NCI-H146 (cell line): ENCODE measurements at places on chromosomes 4 and X.

DNA sequence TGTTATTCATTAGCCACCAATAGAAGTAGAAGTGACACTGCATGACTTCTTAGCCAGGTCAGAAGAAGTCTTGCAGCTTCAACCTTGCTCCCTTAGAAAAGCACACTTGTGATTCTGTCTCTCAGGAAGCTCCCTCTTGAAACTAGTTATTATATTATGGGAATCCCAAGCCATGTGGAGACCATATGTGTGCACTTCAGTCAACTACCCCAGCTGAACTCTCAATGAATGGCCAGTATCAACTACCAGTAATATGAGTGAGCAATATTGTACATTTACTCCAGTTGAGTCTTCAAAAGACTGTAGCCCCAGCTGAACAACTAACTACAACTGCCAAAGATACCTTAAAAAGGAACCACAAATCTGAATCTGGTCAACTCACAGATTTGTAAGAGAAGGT is 77.1 kb upstream of the GABRA3 start:
- DNase-seq, result no peak

DNA sequence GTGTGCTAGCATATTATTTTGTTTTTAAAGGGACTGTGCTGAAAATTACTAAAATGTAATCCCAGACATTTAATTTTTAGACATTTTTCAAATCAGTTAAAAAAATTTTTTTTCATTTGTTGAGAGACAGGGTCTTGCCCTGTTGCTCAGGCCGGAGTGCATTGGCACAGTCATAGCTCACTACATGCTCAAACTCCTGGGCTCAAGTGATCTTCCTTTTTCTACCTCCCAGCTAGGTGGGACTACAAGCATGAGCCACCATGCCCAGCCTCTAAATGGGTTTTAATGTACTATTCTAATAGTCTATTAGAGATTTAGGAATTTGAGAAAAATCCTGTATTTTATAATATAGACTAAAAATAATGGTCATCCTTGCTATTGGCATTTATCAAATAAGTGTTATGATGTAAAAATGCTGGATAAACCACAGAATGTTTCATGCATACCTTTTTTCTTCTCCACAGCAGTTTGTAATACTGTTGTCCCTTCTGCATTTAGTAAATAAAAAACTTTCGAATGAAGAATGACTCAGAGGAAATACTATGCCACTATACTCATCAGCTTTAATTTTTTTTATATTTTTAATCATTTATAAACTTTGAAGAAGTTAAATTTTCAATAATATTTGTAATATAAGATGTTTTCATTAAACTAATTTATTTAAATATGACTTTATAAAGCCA is 29.9 kb downstream of the CPEB2 start:
- no peak for DNase-seq

- DNase-seq, result no peak
These were observed 290.7 kb upstream of the FAM241A start for GRCh38 chr4:111854494-111855087.

GRCh38 chr4:149279776-149280175 is 535.9 kb downstream of the IQCM start:
- no peak for DNase-seq

GRCh38 chr4:47493238-47494123 is 8.4 kb downstream of the ATP10D start:
- DNase-seq, result no peak

GRCh38 chr4:108592674-108592986 is 27.7 kb upstream of the RPL34 start:
- peak; percentile 19 for DNase-seq

DNA sequence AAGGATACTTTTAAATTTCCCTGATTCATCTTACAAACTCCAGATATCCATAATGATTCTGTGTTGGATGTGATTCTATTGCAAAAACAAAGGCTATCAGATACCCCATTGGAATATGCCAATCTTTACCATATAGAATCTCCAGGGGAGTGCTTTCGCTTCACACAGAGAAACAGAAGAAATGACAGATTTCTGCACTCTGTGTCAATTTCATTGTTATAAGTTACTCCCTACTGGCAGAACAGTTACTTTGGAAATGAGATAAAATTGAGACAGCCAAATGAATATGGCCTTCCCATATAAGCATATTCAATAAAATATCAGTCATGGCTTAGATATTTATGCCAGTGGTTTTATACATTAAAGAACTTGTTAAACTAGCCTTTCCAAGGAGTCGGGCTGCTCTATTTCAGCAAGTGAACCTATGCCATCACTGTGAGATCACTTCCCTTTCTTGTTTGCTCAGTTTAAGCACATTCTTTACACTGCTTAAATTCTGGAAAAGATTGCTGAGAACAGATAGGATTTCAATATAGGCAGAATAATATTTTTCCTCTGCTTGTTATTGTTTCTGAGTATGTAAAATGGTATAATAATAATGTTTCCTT is 127.5 kb upstream of the ANXA10 start:
- DNase-seq, result no peak
